AG10803 (cell line): ENCODE measurements at places on chromosomes 13 and 19.

DNA sequence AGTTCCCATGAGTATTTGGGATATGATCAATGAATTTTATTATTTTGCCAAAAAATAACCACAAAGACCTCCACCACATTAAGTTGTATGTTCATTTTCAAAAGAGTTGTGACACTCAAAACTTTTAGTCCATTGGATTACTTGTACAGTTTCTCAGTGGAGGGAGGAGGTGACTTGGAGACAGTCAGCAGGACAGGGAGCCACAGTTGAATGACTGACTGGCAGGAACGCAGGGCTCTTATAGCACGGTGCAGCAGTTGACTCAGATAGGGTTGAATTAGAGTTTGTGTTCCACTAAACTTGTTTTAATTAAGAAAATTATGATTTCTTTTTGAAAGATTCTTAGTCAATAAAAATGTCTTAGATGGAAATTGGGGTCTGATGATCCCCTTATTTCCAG is 42.5 kb downstream of the TNFRSF19 start:
- no peak for DNase-seq

DNA sequence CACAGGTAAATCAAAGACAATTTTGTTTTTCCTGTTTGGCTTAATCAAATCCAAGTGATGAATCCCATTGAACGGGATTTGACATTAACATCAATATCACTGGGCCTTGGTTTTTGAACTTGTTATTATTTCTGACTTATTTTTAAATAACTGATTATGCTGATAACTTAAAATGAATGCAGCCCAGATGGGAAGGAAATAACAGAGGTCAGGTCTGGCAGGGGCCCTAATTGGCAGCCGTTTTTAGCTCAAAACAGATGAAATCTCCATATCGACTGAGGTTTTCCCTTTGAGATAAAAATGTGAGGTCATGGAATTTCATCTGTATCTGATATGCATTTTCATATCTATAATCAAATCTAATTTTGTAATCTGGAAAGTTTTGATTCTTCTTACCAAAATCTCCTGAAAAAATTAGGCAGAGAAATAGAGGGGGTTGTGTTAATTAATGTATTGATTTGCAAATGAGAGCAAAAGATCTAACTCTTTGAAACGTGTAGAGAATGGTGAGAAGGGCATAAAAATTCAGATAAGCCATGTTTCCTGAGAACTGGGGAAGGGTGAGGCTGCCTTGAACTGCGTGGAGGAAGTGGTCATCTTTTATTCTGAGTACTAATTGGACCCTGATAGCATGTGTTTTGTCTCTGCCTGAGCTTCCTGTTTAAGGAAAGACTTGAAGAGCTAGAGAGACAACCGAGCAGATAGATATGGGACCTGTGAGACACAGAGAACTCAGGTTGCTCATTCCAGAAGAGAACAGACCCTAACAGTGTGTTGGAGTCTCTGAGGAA is 98.2 kb upstream of the C1QTNF9B start:
- no peak for DNase-seq

- no peak for DNase-seq
These were observed 392.1 kb downstream of the DACH1 start for GRCh38 chr13:71474936-71475335.

DNA sequence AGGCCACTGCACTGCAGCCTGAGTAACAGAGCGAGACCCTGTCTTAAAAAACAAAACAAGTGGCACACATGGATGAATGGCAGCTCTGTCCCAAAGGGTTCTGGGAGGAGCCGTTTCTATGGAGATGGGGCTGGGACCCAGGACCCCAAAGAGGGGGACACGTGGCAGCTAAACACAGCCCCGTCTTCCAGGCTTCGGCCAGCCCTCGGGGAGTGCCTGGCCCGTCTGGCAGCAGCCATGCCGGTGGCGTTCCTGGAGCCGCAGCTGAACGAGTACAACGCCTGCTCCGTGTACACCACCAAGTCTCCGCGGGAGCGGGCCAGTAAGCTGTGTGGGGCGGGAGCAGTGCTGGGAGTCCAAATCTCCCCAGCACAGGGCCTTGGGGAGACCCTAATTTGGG is 82.4 kb downstream of the RYR1 start:
- no peak for DNase-seq

- DNase-seq = no peak
These were observed 393.6 kb downstream of the TDRD3 start for GRCh38 chr13:60790620-60791019.
